GM12878 (cell line): ENCODE measurements at places on chromosomes 3 and 15. TPM values are rescaled to one million over a fixed set of nuclear protein-coding genes. Genes with fewer than 3 reads are reported as not detected.

- no peaks in the 10 kb centered on the region for H3K4me1 ChIP-seq
- no peaks in the 10 kb centered on the region; the same call in 1 of the 2 replicates for H3K36me3 ChIP-seq
These were observed 40.6 kb downstream of the SLC25A26 start for GRCh38 chr3:66261355-66261754.

Gene CD200
- polyA plus RNA-seq: 34.5 and 38.1 TPM in 2 replicates

DNA sequence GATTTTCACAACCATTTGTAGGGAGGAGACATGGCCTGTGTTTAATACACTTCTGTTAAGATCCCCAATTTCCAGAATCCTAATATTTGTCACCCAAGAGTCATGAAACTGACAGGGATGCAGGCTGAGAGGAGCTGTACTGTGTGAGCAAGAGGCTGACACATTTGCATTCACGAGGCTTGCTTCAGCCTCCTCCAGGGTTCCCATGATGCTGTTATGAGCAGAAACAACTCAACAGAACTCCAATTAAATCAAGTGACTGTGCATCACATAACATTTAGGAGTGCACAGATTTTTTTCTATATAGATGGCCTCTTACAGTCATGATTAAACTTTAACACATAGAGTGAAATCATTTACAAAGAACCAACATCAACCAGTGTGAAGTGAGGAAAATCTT, 292.3 kb upstream of the STT3B start:
- H3K27me3 ChIP-seq: no peaks in the 10 kb centered on the region
- H3K4me1 ChIP-seq: peaks cover 28% of the 10 kb centered on the region
- no peak overlapping the region for H3K4me3 ChIP-seq
- no peak for DNase-seq
- no peaks in the 10 kb centered on the region for H3K36me3 ChIP-seq

Gene SLCO3A1
- 0.47 and 0.79 TPM in 2 replicates for polyA plus RNA-seq

- no peaks in the 10 kb centered on the region for H3K36me3 ChIP-seq
- H3K27ac ChIP-seq: no peak overlapping the region
- no peaks in the 10 kb centered on the region for H3K27me3 ChIP-seq
- no peak for DNase-seq
- H3K4me1 ChIP-seq: peaks cover 13% of the 10 kb centered on the region
These were observed 114.5 kb downstream of the FOXB1 start for GRCh38 chr15:60118626-60119025.

DNA sequence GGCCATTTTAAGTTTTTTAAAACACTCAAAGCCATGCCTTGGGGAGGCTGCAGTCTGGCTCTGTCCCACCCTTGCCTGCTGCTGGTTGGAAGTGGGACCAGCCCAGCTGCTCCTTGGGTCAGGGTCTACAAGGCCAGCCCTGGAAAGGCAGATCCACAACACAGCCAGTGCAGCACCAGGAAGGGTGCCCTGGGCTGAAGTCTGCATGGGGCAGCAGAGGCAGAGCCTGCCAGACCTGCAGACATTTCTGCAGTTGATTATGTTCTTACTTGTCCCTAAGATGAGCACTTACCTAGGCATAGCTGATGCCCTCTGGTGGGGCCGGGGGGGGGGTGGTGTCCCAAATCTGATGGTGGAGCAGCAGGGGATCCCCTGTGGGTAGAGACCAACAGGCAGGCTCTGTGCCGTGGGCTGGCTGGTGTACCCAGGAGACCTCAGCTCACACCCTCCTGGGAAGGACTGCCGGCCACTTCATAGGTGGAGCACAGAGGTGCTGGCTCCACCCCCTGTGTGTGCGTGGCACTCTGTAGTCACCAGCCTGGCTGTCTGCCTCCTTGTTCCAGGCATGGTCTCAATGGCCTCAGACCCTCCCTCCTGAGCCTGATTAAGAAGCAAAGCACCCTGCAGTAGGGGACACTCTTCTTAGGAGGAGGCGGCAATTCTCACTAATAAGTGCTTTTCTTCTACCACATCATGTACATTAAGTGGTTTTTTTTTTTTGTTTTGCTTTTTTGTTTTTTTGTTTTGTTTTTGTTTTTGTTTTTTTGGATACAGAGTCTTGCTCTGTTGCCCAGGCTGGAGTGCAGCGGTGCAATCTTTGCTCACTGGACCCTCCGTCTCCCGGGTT, 97.4 kb upstream of the KLF13 start:
- H3K36me3 ChIP-seq: no peaks in the 10 kb centered on the region
- no peaks in the 10 kb centered on the region for H3K27me3 ChIP-seq
- peak overlapping the region; percentile 86 for H3K4me3 ChIP-seq
- DNase-seq: peak; percentile 91
- H3K4me1 ChIP-seq: peaks cover 37% of the 10 kb centered on the region
- H3K27ac ChIP-seq: peak overlapping the region; percentile 80

Gene PLSCR2
- polyA plus RNA-seq: not detected in 2 replicates

- H3K4me3 ChIP-seq: no peak overlapping the region
- peaks cover 27% of the 10 kb centered on the region for H3K36me3 ChIP-seq
- no peaks in the 10 kb centered on the region for H3K4me1 ChIP-seq
- DNase-seq: no peak
- no peaks in the 10 kb centered on the region for H3K27me3 ChIP-seq
These were observed 133.0 kb downstream of the LRRK1 start for GRCh38 chr15:101052031-101052620.

- no peaks in the 10 kb centered on the region for H3K27me3 ChIP-seq
- no peak overlapping the region for H3K27ac ChIP-seq
- H3K4me1 ChIP-seq: no peaks in the 10 kb centered on the region
- no peak for DNase-seq
These were observed 195.2 kb downstream of the TLE3 start for GRCh38 chr15:69902414-69903062.

DNA sequence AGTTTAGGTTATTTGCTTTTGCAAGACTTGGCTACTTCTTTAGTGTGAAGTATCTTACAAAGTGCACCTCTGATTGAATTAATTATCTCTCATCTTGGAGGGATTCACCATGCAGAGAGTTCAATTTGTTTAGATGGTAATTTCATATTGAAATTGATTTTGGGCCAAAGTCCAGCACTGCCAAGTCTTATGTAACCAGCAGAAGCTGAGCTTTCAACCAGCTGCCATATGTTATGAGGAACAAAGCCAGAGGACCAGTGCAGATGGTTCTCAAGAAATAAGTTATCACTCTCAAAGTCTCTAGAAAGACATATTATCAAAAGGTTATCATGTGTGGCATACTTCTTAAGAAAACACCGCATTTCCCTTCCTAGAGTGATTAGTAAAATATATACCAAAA, 29.0 kb downstream of the ABHD6 start:
- peaks cover 3% of the 10 kb centered on the region for H3K36me3 ChIP-seq
- no peaks in the 10 kb centered on the region for H3K27me3 ChIP-seq
- no peak overlapping the region for H3K27ac ChIP-seq
- no peaks in the 10 kb centered on the region for H3K4me1 ChIP-seq
- no peak overlapping the region for H3K4me3 ChIP-seq

DNA sequence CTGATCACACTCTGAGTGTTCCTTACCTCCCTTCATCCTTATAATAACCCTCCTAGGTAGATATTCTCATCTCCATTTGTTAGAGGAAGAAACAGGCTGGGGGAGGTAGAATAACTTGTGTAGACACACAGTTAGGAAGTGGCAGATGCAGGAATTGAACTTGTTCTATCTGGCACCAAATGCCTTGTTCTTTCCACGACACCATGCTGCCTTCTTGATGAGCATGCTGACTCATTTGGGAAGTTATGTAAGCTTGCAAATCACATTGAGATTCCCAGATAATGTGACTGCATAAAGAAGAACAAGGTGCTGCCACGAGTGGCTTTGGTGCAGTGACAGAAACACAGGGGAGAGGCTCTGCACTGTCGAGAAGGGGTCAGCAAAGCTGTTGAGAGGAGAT, 27.5 kb upstream of the NDUFB4 start:
- H3K4me1 ChIP-seq: no peaks in the 10 kb centered on the region
- H3K36me3 ChIP-seq: no peaks in the 10 kb centered on the region
- no peak overlapping the region for H3K4me3 ChIP-seq
- no peak overlapping the region for H3K27ac ChIP-seq
- DNase-seq: no peak
- H3K27me3 ChIP-seq: no peaks in the 10 kb centered on the region

DNA sequence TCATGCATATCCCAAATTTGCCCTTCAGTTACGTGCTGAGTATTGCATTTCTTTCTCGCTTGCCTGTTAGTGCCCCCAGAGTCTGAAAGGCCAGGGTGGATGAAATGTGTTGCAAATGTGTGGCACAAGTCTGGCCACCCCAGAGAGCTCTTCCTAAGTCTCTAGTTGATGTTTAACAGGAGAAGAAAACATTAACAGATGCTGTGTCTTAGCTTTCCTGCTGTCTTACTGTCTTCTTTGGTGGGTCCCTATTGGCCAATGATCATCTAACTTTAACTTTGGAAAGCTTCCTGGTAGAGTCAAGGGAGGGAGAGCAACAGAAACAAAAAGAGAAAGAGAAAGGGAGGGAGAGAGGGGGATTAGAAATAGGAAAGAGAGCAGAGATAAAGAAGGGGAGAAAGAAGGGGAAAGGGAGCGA, 76.7 kb upstream of the P3H2 start:
- H3K27ac ChIP-seq: no peak overlapping the region
- no peaks in the 10 kb centered on the region for H3K27me3 ChIP-seq
- H3K4me1 ChIP-seq: no peaks in the 10 kb centered on the region

Gene KAT2B
- 2.5 and 4.3 TPM in 2 replicates for polyA plus RNA-seq

- H3K4me3 ChIP-seq: peak overlapping the region; percentile 78
- no peak for DNase-seq
- H3K27ac ChIP-seq: peak overlapping the region; percentile 99
- peaks cover 77% of the 10 kb centered on the region for H3K4me1 ChIP-seq
These were observed 8.0 kb downstream of the GCSAM start for GRCh38 chr3:112124907-112125607.

GRCh38 chr3:56956906-56957305, 103.6 kb upstream of the SPATA12 start:
- peaks cover 23% of the 10 kb centered on the region for H3K4me1 ChIP-seq
- DNase-seq: no peak
- no peak overlapping the region for H3K4me3 ChIP-seq
- H3K36me3 ChIP-seq: no peaks in the 10 kb centered on the region

Gene GAP43
- polyA plus RNA-seq: 0.14 TPM in 1 of 2 replicates, not detected in the other

Gene TAGLN3
- polyA plus RNA-seq: 0.19 and 0.52 TPM in 2 replicates

GRCh38 chr3:107465064-107465631, 57.6 kb upstream of the BBX start:
- no peak overlapping the region for H3K27ac ChIP-seq
- no peaks in the 10 kb centered on the region for H3K4me1 ChIP-seq
- H3K36me3 ChIP-seq: no peaks in the 10 kb centered on the region
- H3K27me3 ChIP-seq: no peaks in the 10 kb centered on the region

DNA sequence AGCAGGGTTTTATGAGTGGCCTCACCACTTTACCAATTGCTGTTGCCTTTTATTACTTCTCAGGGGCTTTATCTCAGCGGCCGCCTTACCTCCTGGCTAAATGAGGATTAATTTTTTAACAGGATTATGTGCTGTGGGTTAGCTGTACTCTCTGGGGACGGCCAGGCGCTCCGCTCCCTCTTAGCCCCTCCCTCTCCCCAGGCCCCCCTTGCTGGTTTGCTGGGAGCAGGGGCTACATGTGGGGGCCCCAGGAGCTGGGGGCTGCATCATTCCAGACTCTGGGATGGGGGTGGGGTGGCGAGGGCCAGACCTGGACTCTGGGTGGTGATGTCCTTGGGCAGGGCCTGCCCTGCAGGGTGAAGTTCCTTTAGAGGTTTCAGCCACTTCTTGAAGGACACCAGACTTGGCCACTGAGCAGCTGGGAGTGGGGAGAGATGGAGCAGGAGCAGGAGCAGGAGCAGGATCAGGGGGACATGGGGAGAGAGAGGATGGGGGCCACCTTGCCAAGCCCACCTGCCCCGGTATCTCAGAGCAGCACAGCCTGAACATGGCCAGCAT, 196.1 kb downstream of the GOLGA6L6 start:
- no peaks in the 10 kb centered on the region for H3K36me3 ChIP-seq
- no peak overlapping the region for H3K4me3 ChIP-seq
- H3K27ac ChIP-seq: no peak overlapping the region
- no peaks in the 10 kb centered on the region for H3K4me1 ChIP-seq
- no peak for DNase-seq
- no peaks in the 10 kb centered on the region for H3K27me3 ChIP-seq

GRCh38 chr15:63089260-63090043, 32.2 kb upstream of the LACTB start:
- no peaks in the 10 kb centered on the region for H3K36me3 ChIP-seq
- H3K4me1 ChIP-seq: no peaks in the 10 kb centered on the region
- H3K27ac ChIP-seq: no peak overlapping the region
- no peak for DNase-seq
- no peaks in the 10 kb centered on the region; the same call in 1 of the 2 replicates for H3K27me3 ChIP-seq

DNA sequence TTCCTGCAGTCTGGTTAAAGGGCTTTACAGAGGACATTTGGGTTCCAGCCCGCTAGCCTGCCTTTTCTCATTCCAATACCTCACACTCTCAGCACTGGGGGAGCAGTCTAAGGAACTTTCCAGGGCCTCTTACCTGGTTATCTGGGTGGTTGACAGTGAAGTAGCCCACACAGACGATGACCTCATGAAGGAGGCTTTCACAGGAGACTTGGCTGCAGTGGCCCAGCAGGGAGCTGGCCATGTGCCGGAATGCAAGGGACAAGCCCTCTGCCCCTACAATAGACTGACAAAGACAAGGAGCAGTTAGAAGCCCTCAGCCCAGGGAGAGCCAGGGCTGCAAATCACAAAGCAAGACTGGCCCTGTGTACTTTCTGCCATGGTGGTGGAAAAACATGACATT, 39.5 kb downstream of the ISL2 start:
- H3K4me3 ChIP-seq: no peak overlapping the region
- H3K4me1 ChIP-seq: no peaks in the 10 kb centered on the region
- H3K27me3 ChIP-seq: no peaks in the 10 kb centered on the region
- DNase-seq: no peak
- H3K36me3 ChIP-seq: no peaks in the 10 kb centered on the region

- H3K27me3 ChIP-seq: no peaks in the 10 kb centered on the region
- no peak overlapping the region for H3K27ac ChIP-seq
- no peaks in the 10 kb centered on the region for H3K36me3 ChIP-seq
These were observed 219.9 kb downstream of the TCF12 start for GRCh38 chr15:57138349-57138788.

- DNase-seq: peak; percentile 55
- H3K27ac ChIP-seq: peak overlapping the region; percentile 24; the same call in 1 of the 2 replicates
- H3K27me3 ChIP-seq: no peaks in the 10 kb centered on the region
These were observed 136.4 kb upstream of the GOLGA6L4 start for GRCh38 chr15:84099181-84099580.

- H3K27ac ChIP-seq: no peak overlapping the region
- H3K27me3 ChIP-seq: no peaks in the 10 kb centered on the region
- no peak for DNase-seq
These were observed 103.8 kb upstream of the ADPGK start for GRCh38 chr15:72887376-72887775.
